ENCODE measurements at places on chromosomes 2 and 18. TPM values are rescaled to one million over a fixed set of nuclear protein-coding genes. Genes with fewer than 3 reads are reported as not detected.

The UGT1A10 gene
- polyA plus RNA-seq, result not detected

The ADCY3 gene
- polyA plus RNA-seq, result 58.8 TPM

The G6PC2 gene
- polyA plus RNA-seq, result not detected

DNA sequence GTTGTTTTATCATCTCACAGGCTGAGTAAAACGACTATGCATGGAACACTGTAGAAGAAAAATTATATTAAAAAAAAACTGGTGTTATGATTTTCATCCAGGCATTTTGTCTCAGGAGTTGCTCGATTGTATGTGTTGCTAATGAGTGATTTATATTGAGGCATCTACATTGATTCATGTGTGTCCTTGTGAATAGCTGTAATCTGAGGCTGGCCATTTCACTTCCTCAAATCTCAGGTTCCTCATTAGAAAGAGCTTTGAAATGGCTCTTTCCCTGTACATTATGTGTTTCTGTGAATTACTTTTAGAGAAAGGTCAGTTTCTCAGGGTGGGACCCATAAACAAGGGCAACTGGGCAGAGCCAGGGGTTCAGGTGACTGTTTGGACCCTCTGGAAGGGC, 2.3 kb downstream of the IL18R1 start:
- no peak for DNase-seq

DNA sequence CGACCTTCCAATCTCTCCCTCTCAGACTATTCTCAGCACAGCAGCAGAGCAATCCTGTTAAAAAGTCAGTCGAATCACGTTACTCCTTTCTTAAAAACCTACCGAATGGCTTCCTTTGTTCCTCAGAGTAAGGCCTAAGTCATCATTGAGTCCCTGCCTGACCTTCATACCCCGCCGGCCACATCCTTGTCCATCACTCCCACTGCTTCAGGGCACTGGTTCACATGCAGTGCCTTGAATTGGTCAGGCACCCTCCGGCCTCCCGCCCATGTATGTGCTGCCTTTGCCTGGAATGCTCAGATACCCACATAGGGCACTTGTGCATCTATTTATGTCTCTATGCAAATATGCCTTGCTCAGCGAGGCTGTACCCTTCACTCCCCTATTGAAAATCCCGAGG, 206.4 kb downstream of the DLGAP1 start:
- no peak for DNase-seq

- no peak for DNase-seq
These were observed 125.9 kb downstream of the TTC32 start for GRCh38 chr2:19775838-19776237.

DNA sequence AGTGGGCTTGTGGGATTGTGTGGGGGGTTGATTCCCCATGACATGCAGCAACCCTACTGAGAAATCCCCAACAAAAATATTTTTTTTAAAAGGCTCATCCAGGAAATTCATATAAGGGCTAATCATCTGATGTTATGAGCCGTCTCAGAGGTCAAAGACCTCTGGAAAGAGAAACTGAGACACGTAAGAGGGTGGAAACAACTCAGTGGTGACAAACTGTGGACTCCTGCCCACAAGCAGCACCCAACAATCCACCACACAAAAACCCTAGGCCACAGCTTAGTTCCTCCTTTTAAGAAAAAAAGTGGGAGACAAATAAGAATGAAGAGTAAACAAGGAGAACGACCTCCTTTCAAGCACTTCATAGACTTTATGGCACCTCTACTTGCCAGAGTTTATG, 1096.1 kb upstream of the NRXN1 start:
- DNase-seq, result no peak

GRCh38 chr2:26298638-26299393, 47.1 kb upstream of the SELENOI start:
- DNase-seq, result no peak

DNA sequence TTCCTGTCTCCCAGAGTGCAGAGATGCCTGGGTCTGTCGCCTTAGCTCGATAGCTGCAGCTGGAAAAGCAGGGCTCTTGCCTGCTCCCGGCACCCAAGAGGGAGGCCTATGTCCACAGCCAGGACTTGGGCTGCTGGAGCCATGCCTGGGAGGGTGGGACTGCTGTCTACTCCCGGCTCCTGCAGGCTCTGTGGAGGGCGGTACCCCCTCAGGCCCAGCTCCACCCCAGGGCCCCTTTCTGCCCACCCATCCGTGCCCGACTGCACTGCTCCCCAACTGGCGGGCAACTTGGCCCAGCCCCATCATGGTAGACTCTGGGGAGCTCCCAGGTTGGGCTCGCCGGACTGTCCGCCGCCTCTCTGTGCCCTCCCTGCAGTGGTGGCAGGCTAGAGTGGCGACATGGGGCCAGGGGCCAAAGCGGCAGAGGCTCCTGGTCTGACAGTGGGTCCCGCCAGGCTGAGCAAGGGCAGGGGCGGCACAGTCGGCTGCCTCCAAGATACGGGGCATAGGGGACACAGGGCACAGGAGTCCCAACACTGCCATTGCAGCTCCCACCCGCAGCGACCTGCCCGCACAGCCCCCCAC, 901.0 kb downstream of the CCDC85A start:
- DNase-seq, result no peak

DNA sequence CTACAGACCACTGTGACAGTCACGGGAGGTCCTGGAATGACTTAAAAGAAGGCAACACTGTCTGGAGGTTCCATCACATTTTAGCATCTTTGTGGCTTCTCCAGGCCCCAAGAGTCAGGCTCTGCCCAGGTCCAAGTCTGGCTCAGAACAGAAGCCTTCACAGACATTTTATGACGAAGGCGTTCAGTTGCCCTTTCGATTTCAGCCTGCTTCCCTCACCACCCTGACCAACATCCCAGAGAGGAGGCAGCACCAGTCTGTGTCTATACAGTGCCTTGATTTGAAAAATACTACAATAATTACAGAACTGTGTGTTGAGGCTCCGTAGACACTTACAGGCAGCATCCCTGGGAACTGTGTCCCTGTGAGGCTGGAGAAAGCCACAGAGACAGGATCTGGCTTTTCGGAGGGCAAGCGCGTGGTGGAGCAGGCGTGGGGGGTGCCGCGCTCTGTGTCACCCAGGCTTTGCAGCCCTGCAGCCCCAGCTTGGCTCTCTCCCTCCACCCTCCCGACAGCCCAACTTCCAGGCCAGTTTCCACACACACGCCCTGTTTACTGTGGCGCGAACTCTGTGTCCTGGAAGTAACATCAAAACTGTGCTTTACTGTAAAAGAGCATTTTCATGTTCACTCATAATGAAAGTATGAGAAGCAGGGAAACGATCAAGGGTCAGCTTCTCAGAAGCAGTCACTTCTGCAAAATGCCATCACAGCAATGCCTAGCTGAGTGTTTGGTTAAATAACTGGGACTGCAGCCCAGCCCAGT, 153.5 kb upstream of the ALKAL2 start:
- DNase-seq, result no peak
